ENCODE measurements at places on chromosomes 2 and 18.

DNA sequence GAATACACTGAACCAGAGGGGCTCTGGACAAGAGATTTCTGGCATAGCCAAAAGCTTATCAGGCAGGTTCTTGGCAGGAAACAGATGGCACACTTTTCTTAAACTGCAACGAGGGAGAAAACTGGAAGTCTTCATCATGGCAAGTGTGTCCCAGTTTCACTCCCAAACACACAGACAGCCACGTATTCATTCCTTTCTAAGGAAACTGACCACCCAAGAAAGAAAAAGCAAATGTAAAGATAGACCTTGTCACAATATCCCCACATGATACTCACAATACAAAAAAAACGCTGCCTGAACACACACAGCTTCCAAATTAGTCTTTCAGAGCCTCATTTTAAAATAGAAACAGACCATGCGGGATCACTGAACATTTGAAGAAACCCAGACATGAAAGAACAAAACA, 40.6 kb upstream of the RTTN start:
- no peak for DNase-seq

DNA sequence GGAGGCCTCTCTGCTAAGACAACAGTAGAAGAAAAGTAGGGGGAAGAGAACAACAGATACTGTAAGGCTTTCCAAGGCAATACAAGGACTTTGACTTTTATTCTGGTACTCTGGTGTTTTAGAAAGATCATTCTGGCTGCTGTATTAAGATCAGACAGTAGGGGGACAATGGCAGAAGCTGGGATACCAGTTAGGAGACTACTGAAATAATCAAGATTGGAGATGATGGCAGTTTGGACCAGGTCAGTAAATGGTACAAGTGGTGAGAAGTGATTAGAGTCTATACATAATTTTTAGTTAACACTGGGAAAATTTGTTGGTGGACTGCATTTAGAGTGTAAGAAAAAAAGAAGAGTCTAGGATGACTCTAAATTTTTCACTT, 139.7 kb downstream of the ROCK1 start:
- DNase-seq: peak; percentile 18

DNA sequence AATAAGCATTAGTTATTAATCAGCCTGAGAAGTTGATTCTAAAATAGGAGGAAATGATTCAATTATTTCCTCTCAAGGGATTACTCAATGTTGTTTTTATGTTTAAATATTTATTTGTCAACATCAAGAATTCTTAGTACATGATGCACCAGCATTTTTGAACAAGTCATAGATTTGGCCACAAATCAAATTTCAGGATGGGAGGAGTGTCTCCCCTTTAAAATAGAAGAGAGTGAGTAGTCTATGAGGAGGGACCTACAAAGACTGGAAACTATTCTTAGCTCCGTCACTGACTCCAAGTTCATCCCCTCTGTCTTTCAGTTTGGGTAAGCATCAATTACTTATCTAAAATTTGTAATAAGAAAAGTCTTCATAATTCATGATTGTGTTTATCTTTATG, 18.6 kb upstream of the IL18R1 start:
- DNase-seq: no peak

DNA sequence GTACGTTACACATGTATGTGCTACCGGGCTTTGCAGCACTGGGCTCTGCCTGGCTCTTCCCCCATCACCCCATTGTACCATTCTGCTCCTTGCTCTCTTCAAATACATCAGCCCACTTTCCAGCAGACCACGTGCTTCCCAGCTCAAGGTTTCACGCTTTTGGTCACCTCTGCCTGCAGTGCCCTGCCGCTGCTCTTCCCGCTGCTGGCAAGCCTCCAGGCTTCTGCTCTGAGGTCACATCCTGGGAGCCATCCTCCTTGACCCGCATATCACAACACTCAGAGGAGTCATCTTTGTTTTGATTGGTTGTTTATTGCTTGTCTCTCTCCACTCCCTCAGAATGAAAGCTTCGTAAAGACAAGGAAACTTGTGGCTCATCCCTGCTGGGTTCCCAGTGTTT, 34.1 kb downstream of the KIF5C start:
- DNase-seq: no peak

DNA sequence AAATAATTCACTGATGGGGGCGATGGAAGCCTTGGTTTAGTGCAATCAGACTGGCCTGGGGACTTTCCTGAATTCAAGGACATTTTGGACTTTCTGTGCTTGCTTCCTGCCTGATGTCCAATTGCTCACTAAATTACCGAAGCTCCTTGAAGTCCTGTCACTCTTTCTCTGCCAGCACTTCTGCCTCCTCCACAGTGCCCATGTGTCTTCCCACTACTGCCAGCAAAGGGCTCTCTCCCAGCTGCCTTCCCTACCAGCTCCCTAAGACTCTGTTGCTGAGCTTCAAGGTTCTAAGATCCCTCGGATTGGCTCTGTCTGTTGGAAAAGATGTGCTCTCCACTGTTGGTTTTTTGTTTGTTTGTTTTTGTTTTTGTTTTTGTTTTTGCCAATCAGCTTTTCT, 158.1 kb downstream of the MTCL1 start:
- no peak for DNase-seq

- no peak for DNase-seq
Observed at GRCh38 chr2:181070119-181070835, 89.9 kb downstream of the UBE2E3 start.

- DNase-seq: peak; percentile 16
Observed at GRCh38 chr18:62183578-62184195, 3.2 kb downstream of the PIGN start.

DNA sequence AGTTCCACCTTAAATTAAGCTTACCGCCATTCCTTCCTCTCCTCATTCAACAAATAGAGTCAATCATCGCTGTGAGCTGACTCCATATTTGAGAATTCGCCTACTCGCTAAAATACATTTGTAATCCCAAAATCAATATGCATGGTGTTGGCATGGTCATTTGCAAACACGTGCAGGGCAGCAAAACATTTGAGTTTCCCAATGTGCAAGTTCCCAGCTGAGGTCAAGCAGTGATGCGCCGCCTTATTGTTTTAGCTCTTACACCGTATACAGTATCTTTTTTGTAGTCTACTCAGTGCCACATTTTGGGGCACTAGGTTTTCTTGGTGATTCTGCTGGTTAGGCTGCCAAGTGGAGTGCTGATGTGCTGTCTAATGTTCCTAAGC, 73.3 kb upstream of the MGAT4A start:
- DNase-seq: no peak

DNA sequence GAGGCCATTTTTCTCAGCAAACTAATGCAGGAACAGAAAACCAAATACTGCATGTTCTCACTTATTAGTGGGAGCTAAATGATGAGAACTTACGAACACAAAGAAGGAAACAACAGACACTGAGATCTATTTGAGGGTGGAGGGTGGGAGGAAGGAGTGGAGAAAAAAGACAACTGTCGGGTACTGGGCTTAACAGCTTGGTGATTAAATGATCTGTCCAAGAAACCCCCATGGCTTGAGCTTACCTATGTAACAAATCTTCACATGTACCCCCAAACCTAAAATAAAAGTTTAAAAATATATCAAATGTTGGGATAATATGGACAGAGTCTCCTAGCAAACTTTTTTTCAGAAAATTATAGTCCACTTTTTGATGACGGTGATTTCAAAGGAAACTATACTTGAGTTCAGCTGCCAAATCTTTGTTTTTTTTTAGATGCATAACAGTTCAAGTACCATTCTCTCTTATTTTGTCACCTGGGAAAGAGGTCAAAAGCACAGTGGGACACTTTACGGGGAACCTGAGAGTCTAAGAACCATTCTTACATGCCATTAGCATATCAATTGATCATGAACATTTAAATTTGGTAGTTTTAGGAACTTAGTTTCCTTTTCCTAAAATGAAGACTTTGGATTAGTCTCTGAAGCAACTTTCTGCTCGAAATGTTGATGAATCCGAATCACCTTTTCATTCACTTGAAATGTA, 835.0 kb downstream of the NRXN1 start:
- DNase-seq: no peak

GRCh38 chr2:54541995-54542394, 85.9 kb downstream of the SPTBN1 start:
- no peak for DNase-seq

DNA sequence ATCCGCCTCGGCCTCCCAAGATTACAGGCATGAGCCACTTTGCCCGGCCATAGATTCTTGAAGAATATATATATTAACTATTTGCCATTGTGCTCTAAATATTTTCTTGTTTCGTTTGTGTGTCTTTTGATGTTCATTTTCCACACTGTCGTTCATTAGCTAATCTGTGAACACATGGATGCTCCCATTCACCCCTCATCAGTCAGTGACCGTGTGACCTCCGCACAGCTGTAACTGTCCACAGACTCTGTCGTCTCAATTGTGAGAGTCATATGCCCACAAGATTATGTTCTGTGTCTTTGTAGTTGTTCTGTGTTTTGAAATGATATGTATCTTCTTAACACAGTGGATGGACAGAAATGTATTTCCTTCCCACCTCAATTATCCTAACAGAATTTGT, 29.6 kb downstream of the RAMP1 start:
- no peak for DNase-seq

DNA sequence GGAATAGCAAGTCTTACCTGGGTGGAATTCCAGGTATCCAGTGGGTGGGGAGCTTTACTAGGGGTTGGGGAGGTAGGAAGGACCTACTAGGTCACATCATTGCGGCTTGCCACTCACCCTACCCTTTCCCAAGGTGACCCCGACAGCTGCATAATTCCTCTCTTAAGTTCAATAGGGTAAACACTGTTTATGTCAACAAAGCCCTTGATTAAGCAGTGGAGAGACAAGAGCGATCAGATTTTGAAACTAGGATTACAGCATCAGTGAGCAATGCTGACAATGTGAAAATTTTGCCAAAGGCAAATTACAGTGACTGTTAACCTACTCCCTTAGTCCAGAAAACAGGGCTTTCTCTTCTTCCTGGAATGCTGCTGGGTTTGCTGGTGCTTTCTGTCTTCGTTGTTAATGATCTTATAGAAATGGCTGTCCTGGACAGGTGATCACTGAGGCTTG, 14.5 kb downstream of the SLC19A3 start:
- DNase-seq: no peak

DNA sequence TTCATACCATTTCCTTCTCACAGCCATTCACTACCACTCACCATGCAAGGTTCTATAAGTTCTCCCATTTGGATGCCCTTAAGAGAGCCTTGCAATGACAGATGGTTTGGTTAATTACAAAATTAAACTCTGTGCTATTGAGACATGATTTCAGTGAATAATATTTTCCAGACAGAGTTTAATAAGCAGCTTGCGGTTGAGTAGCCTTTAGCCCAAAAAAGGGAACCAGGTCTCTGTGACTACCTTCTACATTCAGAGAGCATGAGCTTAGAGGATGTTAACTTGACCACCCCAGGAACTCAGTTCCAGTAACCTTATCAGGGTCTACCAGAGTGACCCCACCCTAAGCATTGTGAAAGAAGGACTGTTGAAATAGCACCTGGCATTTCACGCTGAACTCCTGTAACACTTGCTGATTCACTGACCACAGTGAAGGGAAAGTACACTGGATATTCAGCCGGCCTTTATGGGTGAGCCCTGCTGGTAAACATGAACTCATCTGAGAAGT, 1173.1 kb upstream of the ZEB2 start:
- no peak for DNase-seq

GRCh38 chr2:217555081-217555876, 447.5 kb downstream of the TNS1 start:
- DNase-seq: no peak

GRCh38 chr2:172440795-172441194, 13.4 kb downstream of the ITGA6 start:
- no peak for DNase-seq

DNA sequence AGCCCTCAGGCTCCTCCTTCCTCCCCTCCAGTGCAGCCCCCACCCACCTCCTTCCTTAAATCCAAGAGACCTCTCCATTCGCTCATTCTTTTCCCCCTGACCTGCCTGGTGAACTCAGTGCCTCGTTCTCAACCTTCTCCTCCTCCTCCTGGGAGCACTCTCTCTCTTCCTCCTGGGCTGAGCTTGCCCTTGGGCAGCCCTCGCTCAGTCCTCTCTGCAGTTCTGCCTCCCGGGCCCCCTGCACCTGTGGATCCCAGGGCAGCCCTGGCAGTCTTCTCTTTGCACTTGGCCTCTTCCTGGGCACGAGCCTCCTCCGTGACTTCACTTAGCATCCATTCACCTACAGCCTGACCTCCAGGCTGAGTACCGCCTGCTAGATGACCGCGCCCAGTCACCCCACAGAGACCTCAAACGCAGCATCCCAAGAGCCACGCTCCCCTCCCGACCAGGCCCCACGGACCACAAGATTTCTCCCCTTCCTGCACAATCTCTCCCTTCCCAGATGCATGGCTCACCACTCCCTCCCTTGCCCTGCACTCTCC, 58.9 kb upstream of the ID2 start:
- no peak for DNase-seq

GRCh38 chr18:69648486-69648885, 247.8 kb downstream of the DOK6 start:
- no peak for DNase-seq

- DNase-seq: no peak
Observed at GRCh38 chr2:144194326-144195071, 325.4 kb downstream of the ZEB2 start.

- DNase-seq: peak; percentile 62
Observed at GRCh38 chr18:34911661-34912384, 129.4 kb upstream of the MAPRE2 start.

- DNase-seq: no peak
Observed at GRCh38 chr18:21602299-21602587, 1.7 kb upstream of the ESCO1 start.

DNA sequence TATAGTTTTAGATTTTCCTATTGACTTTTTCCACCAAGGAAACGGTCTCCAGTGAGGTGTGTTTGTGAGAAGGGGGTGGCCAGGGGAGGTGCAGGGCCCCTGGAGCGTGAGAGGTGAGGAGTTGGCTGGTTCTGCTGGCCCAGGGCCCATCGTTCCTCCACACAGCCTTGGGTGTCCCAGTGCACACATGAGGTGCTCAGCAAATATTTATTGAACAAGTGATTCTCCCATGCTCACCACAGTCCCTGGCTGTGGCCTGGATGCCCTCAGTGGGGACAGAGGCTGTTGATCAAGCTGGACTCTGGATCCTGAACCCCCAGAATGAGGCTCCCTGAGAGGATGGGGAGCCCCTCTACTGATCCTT, 5.0 kb downstream of the HAAO start:
- no peak for DNase-seq

- DNase-seq: no peak
Observed at GRCh38 chr18:26453386-26453901, 94.9 kb downstream of the KCTD1 start.

GRCh38 chr2:43341959-43342757, 115.8 kb upstream of the ZFP36L2 start:
- no peak for DNase-seq

- DNase-seq: no peak
Observed at GRCh38 chr18:70956554-70956953, 667.7 kb downstream of the SOCS6 start.

- DNase-seq: peak; percentile 22
Observed at GRCh38 chr2:62287899-62288880, 92.3 kb downstream of the B3GNT2 start.

DNA sequence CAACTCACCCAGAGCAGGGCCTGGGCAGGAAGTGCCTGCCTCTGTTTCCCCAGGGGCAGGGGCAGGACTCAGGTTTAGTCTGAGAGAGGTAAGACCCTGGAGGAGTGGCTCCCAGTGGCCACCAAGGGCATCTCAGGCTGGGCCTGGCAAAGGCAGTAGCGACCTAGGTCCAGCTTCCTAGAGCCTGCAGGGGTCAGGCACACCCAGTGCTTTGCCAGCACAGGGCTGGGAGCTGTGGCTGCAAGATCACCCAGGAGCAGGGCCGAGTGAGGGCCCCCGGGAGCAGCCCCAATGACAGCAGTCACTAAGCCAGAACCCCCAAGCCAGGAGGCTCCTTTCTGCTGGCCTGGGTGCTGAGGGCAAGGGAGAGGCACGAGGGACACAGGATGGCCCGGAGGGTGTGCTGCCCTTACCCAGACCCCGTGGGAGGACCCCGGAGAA, 8.8 kb upstream of the DUSP2 start:
- no peak for DNase-seq
